ENCODE measurements at places on chromosomes 3 and 15.

DNA sequence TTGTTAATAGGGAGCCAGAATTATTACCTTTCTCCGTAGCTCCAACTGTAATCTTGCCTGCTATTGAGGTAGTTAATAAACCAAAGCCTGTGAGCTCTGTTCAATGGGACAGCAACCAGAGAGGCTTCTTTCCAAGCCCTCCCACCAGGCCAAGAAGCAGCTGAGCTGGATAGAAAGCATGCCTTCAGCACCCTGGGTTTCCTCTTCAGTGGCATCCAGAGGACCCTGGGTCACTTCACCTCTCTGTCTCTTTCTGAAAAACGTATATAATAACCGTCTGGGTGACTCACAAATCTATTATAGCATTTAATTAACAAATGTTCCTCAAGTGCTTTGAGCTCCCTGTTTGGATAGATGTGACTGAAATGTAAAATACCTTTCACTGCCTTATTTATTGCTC, 420.0 kb downstream of the LPP start:
- DNase-seq = no peak

GRCh38 chr15:96115642-96116041, 214.9 kb upstream of the NR2F2 start:
- DNase-seq = no peak

GRCh38 chr3:195549931-195550519, 6.9 kb upstream of the PPP1R2 start:
- no peak for DNase-seq

GRCh38 chr15:73120269-73120668, 68.0 kb downstream of the NEO1 start:
- DNase-seq = no peak

GRCh38 chr3:130480736-130481135, 36.2 kb upstream of the COL6A6 start:
- no peak for DNase-seq

- peak; percentile 81 for DNase-seq
These were observed 22.8 kb downstream of the PLS1 start for GRCh38 chr3:142618917-142619461.

Data from NCI-H2171 (cell line).